NCI-H524 treated with DMSO at 0.1 percent for 48 hours (cell line): ENCODE measurements at places on chromosomes 7 and 10.

- no peak for DNase-seq
Measured at GRCh38 chr7:30549931-30550493, 44.7 kb upstream of the GARS1 start.

DNA sequence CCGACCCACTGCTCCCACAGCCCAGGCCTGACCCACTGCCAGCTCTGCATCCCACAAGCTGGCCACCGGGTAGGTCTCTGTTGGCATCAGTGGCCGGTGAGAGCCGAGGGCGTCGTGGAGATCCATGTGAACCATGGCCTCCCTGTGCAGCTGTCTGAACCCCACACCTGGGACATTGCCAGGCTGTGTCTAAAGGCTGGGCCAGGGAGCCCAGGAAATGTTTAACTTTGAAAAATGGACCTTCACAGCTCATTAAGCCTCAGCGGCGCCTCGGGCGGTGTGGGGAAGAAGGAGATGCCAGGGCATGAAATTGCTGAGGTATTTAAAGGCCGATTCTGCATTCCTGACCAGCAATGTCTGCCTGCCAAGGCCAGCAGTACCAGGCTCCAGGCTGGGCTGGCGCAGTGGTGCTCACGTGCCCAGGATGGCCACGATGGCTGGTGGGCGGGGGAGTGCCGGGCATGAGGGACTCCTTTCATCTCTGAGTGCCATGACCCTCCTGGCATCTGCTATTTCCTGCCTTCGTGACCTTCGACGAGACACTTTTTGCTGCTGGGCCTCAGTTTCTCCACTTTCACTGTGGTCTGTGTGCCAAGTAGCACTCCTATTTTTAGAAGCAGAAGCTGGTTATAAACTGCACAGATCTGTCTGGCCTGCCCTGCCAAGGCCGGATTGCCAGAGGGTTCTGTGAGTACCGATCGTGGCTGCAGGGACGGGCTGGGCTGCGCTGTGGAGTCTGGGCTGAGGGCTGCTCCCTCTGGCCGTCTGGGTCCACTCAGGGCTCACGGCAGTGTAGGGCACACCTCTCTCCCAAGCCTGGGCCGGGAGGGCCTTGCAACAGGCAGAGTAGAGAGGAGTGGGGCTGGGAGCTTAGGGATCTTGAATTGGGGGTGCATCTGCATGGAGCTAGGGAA lies 21.8 kb downstream of the ELFN1 start:
- no peak for DNase-seq

- no peak for DNase-seq
Measured at GRCh38 chr10:96230527-96230926, 40.8 kb downstream of the BLNK start.

DNA sequence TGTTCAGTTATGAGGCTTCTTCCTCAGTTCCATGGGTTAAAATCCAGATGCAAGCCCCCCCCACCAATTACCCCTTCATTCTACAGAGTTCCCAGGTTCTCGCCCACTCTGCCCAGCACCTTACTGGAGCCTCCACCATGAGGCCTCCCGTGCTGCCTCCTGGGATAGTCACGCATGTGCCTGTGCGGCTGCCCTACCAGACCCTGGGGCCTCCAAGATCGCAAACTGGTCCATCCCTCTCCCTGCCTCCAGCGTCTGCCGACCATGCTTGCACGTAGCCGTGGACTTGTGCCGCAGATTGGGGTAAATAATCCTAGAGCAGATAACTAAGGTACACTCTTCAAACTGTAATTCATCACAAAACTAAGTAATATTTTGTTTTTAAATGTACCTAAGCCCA lies 611.2 kb downstream of the PTPRN2 start:
- no peak for DNase-seq

- no peak for DNase-seq
Measured at GRCh38 chr10:77229704-77230103, 407.9 kb downstream of the KCNMA1 start.

- DNase-seq, result no peak
Measured at GRCh38 chr7:135316648-135317313, 83.1 kb downstream of the STRA8 start.

DNA sequence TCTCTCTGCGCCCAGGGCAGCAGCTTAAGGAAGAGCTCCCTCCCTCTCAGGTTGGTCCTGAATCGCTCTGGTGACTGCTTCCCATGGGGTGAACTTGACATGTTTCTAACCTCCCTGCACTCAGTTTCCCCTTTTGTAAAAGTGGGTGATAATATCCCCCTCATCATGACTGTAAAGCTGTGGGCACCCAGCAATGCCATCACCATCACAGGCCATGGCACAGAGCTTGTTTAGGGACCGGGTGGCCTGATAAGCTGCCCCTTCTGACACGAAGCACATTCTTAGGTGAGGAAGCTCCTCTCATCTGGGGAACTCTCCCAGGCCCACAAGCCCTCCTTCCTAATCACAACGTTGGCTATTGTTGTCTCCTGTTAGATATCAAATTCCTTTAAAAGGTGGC lies 972.8 kb upstream of the ZNF722 start:
- DNase-seq, result no peak

DNA sequence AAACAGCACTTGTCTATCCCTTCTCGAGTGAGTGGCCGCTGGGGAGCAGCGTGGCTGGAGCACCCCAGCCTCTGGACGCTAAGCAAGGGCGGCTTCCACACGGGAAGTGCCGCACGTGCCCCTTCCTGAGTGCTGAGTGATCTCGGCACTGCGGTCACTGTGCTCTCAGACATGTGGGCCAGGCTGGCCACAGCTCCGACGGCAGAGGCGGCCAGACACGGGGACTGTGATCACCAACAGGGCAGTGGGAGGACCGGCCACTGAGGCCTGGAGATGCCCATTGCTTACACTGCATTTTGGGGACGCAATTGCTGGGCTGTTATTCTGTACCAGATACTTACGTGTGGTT lies 7.0 kb downstream of the ECHS1 start:
- no peak for DNase-seq

- DNase-seq, result no peak
Measured at GRCh38 chr7:27194686-27195379, 5.1 kb downstream of the HOXA13 start.

GRCh38 chr10:88342733-88343310 lies 240.3 kb downstream of the RNLS start:
- DNase-seq, result peak; percentile 15

- DNase-seq, result no peak
Measured at GRCh38 chr10:64067009-64067606, 545.9 kb downstream of the REEP3 start.

DNA sequence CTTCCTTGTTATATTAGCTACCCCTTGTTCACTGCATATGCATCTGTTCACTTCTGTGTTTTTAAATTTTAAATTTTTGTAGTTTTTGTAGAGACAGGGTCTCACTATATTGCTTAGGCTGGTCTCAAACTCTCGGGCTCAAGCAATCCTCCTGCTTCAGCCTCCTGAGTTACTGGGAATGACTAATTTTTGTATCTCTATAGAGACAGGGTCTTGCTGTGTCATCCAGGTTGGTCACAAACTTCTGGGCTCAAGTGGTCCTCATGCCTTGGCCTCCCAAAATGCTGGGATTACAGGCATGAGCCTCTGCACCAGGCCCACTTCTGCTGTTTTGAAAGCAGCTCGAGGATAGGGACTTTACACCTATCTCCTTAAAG lies 64.6 kb downstream of the PRTFDC1 start:
- no peak for DNase-seq

- DNase-seq, result no peak
Measured at GRCh38 chr7:43467406-43467805, 115.5 kb upstream of the STK17A start.

DNA sequence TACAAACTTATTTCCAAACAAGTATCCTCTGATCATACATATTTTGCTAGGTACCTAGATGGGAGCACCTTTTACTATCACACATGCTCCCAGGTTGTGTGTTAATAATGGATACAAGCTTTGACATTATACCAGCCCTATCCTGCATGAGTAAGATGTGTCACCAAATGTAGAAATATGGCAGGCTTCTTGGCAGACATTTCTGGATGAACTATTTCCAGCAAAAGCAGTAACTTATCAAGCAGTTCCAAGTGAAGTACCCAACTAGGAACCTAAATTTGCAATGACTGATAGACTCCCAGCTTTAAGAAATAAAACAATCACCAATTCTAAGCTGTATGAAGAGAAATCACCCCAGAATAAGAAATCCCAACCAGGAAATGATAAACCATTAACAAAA lies 103.7 kb upstream of the TMEM72 start:
- DNase-seq, result no peak

DNA sequence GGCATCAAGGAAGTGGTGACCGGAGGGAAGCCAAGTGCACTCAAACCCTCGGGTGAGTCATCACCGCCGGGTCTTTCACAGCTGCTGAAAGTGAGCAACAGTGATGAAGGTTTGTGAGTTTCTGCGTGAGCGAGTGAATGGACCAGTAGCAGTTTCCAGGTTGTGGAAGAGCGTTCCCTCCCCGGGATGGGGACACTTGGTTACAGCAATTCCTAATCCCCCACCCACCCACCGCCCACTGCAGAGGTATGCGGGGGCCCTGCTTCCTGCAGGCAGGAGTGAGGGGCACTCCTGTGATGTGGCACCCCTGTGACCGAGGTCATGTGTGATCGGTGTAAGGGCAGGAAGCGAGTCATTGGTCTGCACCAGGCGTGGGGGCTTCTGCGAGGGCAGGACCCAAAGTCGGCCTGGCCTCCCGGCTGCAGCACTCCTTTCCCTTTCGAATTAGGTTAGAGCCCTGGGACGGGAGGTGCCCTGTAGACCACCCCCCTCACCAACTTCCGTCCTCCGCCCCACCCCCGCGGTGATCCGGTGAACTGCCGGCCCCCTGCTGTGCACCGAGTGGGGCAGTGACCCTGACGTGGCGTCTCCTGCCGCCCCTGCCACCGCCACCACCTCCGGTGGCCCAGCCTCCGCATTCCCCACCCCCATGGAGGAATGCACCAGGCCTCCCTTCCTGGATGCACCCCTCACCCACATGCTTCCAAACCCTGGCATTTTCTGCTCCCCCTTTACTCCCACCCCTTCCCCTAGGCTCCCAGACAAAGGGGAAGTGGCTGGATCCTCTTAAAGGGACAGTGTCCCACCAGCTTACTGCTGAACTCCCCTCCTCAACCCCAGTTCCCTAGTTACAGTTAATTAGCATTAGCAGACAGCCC lies 10.9 kb downstream of the LIMK1 start:
- no peak for DNase-seq

DNA sequence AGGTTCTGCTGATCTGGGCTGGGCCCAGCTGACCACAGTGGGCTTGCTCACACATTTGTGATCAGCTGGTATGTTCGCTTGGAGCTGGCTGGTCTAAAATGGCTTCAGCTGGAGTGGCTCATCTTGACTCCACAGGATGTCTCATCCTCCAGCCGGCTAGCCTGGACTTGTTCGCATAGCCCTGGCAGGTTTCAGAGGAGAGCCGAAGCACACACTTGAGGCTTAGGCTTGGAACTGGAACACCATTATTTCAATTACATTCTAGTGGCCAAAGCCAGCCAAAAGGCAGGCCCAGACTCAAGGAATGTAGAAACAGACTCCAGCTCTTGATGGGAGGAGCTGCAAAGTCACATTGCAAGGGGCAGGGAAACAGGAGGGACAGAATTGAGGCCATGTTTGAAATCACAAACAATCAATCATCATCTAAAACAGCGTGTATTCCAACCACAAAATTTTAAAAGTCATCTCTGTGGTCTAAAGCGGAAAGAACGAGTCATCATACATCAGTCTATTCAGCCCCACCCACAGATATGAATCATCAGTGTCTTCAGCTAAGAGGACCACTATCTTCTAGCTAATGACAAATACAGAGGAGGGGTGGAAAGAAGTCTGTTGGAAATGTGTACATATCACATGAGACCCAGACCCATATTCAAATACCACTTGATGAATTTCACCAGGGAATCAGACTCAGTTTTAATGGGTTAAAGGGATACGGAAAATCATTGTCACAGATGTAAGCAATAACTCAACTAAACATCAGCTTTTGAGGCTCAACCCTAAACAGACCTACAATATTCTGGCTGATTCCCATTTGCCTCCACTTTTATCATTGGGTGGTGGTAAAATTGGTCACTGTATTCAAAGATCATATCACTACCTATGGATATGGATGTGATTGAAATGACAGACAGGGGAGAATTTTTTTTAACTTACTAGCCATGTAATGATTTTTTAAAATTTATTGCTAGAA lies 139.0 kb upstream of the MKLN1 start:
- no peak for DNase-seq

- DNase-seq, result no peak
Measured at GRCh38 chr7:21547501-21547900, 4.7 kb downstream of the DNAH11 start.
